ENCODE measurements at places on chromosomes 5 and 9.
A peak's percentile ranks its signal among the peaks of the same experiment; 100 is the strongest.

GRCh38 chr9:130426883-130427282 is 17.9 kb upstream of the ASS1 start:
- DNase-seq: no peak

DNA sequence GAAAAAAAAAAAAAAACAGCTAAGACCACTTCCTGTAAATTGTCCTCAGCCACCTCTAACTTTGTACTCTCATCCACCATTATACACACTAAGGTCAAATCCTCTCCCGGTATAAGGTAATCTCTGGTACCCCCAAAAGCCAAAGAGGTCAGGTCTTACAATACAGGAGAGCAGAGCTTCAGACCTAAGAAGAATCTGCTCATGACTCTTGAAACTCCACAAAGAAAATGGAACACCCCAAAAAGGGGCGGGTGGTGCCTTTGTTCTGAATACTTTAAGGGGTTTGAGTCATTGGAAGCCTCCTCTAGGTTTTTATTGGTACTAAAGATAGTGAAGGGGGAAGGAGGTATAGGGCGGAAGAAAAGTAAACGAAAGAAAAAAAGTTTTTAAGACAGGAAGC is 69.8 kb downstream of the COL15A1 start:
- DNase-seq: no peak

DNA sequence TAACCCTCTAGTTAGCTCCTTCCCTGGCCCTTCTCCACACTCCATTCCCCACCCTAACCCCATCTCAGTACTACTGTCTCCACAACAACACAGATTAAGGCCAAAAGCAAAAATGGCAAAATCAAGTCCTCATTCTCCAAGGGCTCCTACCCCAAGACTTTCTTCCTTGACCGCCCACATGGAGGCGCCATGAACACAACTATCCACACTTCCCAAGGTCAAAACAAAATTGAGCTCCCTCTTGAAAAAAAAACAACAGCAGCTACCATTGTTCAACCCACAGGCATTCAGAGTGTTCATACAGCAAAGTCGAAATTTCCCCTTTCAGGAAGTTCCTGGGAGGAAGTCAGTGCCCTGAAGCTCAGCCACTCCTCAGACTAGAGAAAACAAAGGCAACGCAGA is 54.4 kb downstream of the GNAQ start:
- DNase-seq: peak; percentile 41

GRCh38 chr9:1514776-1515363 is 464.7 kb downstream of the DMRT2 start:
- DNase-seq: no peak

DNA sequence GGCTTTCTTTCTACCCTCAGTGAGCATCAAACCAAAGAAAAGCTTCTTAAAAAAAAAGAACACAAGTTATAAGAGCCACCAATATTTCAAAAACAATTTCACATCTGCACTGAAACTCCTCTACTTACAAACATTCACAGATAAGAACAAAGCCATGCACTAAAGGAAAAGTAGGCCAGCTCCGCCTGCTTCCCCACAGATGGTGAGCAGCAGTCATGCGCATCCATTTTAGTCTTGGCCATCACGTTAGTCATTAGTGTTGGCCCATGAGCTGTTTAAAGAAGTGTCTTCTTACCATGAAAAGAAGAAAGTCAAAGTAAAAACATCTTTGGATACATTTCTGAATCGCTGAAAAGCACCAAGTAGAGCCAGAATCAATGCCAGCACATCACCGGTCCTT is 40.0 kb upstream of the SMIM23 start:
- no peak for DNase-seq

GRCh38 chr9:124771867-124772679 is 962 bp upstream of the NR6A1 start:
- DNase-seq: peak; percentile 11

GRCh38 chr9:128155736-128156500 is 4.1 kb upstream of the BBLN start:
- no peak for DNase-seq

- DNase-seq: no peak
These were observed 28.6 kb upstream of the FEM1C start for GRCh38 chr5:115573133-115573532.

- no peak for DNase-seq
These were observed 67.1 kb upstream of the CDK20 start for GRCh38 chr9:88041447-88041846.

GRCh38 chr5:73233053-73233460 is 60.1 kb downstream of the TMEM174 start:
- DNase-seq: no peak

DNA sequence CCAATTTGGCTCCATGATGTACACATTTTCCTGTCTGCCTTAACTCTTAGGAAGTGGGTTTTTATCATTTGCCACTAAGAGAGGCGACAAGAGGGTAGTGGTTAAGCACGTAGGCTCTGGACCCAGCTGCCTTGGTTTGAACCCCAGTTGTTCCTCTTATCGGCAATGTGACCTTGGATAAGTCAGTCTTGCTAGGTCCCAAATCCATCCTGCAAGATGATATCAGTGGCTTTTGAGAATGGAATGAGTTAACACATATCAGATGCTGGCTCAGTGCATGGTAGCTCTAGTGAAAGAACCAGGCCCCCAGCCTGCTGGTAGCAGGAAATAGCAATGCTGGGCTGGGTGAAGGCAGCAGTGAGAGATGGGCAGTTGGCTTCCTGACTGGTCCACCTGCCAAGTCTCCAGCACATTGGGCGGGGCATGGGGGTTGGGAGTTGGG is 72.5 kb downstream of the STK10 start:
- no peak for DNase-seq

DNA sequence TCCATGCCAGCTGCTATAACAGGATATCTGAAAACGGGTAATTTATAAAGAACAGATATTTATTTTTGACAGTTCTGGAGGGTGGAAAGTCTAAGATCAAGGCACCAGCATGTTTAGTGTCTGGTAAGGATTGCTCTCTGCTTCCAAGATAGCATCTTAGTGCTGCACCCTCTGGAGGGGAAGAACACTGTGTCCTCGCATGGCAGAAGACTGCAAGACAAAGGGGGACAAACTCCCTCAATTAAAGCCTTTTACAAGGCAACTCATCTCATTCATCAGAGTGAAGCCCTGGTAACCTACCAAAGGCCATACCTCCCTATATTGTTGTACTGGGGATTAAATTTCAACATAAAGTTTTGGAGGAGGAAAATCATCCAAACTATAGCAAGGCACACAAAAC is 298.9 kb upstream of the EDIL3 start:
- no peak for DNase-seq

- DNase-seq: no peak
These were observed 107.0 kb downstream of the TRIO start for GRCh38 chr5:14250084-14250695.

DNA sequence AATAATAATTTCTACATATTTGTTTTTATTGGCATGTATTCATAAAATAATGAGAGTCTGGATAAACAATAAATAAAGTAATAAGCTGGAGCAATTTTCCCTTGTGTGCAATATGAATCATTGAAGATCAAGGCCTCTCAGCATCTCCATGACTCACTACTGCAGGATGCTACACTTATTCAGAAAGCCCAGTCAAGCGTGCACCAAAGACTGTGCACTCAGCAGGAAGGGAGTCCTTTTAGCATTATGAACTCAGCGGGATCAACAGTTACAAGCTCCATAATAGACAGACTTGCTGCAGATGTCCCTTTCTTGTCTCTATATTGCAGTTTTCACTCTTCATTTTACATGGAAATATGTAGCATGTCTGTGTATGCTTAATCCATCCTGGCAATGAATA is 485.3 kb downstream of the CDH9 start:
- DNase-seq: no peak

GRCh38 chr9:93600504-93600903 is 24.1 kb downstream of the PHF2 start:
- DNase-seq: no peak

Data from activated CD4-positive, alpha-beta T cell treated with anti-CD3 and anti-CD28 coated beads, Interleukin-2, amount 50 U/mL, for 1 hour (primary cell).